Cerebellar nuclear complex (tissue), 1 donor: ENCODE measurements at places on chromosomes 1 and 21.

- no peak for DNase-seq
Observed at GRCh38 chr1:204961765-204962419, 81.1 kb upstream of the CNTN2 start.

DNA sequence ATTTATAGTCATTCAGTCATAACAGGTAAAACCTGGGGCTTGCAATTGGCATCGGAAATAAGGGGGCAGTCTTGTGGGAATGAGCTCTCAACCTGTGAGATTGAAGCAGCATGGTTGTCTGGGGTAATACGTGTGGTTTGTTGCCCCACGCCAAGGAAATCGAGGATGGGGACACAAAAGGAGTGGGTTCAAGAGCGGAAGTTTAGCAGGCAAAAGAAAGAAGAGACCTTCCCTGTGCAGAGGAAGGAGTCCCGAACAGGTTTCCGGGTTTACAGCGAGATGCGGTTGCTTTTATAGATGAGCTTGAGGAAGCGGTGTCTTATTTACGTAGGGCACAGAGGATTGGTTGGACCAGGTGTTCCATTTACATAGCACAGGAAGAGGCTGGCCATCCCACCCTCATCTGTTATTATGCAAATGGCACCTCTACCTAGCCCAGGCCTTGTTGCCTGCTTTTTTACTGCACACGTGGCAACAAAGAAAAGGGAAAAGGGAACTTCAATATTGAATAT, 37.3 kb downstream of the IFNAR1 start:
- DNase-seq = no peak

DNA sequence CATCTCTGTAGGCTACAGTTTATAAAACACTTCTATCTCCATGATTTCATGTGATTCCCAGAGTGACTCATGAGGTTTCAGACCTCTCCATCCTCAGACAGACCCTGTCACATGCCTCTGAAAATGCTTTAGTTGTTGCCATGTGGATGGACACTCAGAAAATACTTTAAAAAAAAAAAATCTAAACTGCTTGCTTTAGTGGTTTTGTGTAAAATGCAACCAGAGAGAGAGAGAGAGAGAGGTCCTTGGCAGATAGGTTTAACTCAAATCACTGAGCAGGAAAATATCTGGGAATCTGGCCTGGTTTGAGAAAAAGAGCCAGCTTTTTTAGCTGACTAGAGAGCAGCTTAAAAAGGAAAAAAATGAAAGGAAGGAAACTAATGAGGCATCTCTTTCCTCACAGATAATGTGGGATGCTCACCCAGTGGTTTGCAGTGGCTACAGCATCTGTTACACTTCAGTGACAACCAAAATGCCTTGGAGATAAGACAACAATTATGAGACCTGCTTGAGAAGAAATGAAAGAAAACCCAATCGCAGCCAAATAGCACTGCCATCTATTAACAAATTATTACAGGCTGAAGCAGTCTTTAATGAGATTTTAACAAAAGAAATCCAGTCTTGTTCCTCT, 54.6 kb upstream of the SYT14 start:
- DNase-seq = no peak

GRCh38 chr1:35564037-35564883, 6.7 kb downstream of the NCDN start:
- no peak for DNase-seq

- no peak for DNase-seq
Observed at GRCh38 chr1:222443566-222443965, 104.3 kb downstream of the HHIPL2 start.

- no peak for DNase-seq
Observed at GRCh38 chr1:206544562-206545257, 37.4 kb downstream of the RASSF5 start.

DNA sequence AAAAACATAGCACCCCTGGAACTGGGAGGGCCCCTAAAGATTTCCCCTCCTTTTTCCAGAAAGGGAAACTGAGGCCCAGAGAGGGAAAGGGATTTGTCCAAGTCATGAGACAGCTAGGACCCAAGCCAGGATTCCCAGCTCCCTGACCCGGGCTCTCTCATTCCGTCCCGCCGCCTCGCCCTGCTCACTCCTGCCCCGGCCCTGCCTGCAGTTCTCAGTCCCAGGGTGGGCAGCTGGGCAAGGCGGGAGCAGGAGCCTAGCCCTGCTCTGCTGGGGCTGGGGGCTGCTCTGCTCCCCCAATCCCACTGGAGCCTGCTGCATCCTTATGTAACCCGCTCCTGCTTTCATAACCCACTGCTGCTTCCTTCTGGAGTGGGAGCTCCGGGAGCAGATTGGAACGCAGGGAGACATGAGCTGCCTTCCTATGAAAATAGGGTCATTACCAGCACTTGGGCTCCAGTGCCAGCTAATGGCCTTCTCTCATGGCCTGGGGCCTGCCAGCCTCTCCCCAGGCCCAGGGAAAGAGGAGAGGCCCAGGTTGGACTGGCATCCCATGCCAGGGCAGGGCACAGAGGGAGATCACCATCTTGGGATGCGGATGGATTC, 84.5 kb downstream of the CAMK2N1 start:
- no peak for DNase-seq
